ENCODE measurements at places on chromosomes 12 and 14. TPM values are rescaled to one million over a fixed set of nuclear protein-coding genes. Genes with fewer than 3 reads are reported as not detected.

GRCh38 chr14:49366416-49366815, 219.8 kb downstream of the RPS29 start:
- H3K36me3 ChIP-seq: no peaks in the 10 kb centered on the region
- H3K4me3 ChIP-seq: no peak overlapping the region
- no peaks in the 10 kb centered on the region for H3K4me1 ChIP-seq

KRT75 gene
- total RNA-seq: not detected

DNA sequence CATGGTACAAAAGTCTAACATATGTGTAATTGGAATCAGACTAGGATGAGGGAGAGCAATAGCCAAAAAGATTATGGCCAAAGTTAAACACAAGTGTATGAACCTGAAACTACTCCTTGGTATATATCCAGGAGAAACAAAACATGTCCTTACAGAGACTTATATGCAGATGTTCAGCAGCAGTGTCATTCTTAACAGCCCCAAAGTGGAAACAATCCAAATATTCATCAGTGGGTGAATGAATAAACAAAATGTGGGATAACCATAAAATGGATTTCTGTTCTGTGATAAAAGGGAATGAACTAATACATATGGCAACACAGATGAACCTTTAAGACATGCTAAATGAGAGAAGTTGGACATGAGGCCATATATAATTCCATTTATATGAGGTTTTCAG, 30.2 kb downstream of the PWP1 start:
- no peak overlapping the region for H3K4me3 ChIP-seq
- no peaks in the 10 kb centered on the region for H3K27me3 ChIP-seq
- H3K27ac ChIP-seq: no peak overlapping the region
- peaks cover 30% of the 10 kb centered on the region for H3K36me3 ChIP-seq
- no peaks in the 10 kb centered on the region for H3K4me1 ChIP-seq
- DNase-seq: no peak

DNA sequence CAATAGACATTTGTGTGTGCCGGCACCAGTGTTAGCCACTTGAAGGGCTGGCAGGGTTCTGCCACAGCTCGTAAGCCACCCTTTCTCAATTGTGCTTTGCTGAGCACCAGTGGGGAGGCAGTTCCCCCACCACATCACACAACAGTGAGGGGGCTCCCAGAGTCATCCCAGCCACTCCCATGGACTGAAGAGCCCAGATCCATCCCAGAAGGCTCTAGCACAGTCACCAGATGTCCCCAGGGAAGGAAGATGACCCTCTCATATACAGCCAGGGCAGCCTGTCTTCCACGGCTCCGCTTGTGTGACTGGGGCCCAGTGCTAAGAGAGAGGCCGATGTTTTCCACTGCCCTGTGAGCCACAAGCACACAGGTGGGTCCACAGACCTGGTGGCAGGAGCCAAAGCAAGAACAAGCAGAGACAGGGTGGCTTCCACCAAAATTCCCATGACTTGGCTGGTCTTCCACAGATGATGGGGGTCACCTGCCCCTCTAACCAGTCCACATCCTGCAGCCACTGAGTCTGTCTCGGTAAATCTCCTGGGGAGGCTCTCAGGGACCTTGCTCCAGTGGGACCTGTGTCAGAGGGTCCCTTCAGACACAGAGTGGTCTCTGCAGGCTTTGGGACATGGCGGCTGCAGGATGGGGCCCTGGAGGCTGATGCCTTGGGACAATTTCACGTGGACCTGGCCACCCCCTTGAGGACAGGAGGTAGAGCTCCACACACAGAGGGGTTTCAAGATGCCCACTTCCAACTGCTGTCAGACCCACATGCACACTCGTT, 71.9 kb upstream of the DDX11 start:
- no peak overlapping the region for H3K4me3 ChIP-seq
- H3K4me1 ChIP-seq: no peaks in the 10 kb centered on the region
- H3K36me3 ChIP-seq: no peaks in the 10 kb centered on the region
- no peak overlapping the region for H3K27ac ChIP-seq

- no peak overlapping the region for H3K27ac ChIP-seq
- no peak overlapping the region for H3K4me3 ChIP-seq
Observed at GRCh38 chr14:51630987-51631386, 20.7 kb upstream of the FRMD6 start.

GRCh38 chr14:65805113-65805473, 392.6 kb downstream of the FUT8 start:
- DNase-seq: no peak
- H3K4me1 ChIP-seq: no peaks in the 10 kb centered on the region
- H3K27me3 ChIP-seq: no peaks in the 10 kb centered on the region
- H3K27ac ChIP-seq: no peak overlapping the region
- no peaks in the 10 kb centered on the region for H3K36me3 ChIP-seq
- no peak overlapping the region for H3K4me3 ChIP-seq

DNA sequence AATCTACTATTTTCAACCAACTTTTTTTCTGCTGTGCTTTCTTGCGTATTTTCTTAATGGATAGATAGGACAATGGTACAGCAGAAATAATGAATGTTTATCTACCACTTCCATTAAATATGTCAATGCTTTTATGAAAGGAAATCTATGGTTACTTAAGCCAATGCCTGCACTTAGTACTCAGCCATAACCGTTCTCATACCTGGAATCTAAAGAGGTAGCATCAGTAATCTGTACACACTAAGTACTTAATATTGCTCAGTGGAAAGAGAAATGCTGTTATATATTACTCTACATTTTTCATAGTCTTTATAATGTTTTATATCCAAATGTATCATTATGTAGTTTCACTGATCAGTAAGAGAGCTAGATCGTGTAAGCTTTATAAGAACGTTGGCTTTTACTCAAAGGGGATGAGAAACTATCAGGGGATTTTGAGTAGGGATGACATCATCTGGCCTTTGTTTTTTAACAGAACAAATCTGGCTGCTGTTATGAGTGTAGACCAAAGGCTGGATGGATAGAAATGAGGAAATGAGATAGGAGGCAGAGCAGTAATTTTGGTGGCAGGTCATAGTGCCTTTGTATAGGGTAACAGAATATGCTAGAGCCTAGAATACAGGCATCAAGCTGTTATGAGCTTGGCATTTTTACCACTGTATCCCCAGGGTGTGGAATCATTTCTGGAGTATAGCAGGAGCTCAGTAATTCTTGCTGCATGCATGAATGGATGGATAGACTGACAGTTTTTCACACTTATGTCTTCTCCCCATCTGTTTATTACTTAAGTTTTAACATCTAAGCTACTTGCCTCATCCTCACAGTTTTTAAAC, 34.0 kb downstream of the ALG10B start:
- H3K4me1 ChIP-seq: no peaks in the 10 kb centered on the region
- H3K27ac ChIP-seq: no peak overlapping the region
- no peaks in the 10 kb centered on the region for H3K36me3 ChIP-seq

CCNK gene
- 77.1 TPM for total RNA-seq

RPGRIP1 gene
- 0.47 TPM for total RNA-seq

ADGRD1 gene
- total RNA-seq: not detected

HCAR3 gene
- not detected for total RNA-seq

- no peaks in the 10 kb centered on the region for H3K27me3 ChIP-seq
- peaks cover 51% of the 10 kb centered on the region for H3K4me1 ChIP-seq
- H3K27ac ChIP-seq: no peak overlapping the region
- H3K36me3 ChIP-seq: no peaks in the 10 kb centered on the region
Observed at GRCh38 chr12:65189028-65189718, 19.8 kb downstream of the LEMD3 start.

DNA sequence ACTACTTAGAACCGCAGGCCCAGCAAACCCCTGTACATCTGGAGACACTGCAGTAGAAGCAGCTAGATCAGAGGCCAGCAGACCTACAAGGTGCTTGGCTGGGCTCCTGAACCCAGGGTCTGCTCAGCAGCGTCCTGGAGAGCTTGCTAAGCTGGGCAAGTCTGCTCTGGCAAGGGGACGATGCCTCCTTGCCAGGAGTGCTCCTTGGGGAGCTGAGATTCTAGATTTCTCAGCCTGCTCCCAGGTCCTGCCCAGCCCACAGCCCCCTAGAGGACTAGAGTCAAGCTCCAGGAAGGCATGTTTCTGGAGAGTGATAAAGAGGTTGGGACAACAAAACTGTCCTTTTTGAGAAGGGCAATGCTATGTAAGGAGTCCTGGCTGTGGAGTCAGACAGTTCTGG, 60.3 kb downstream of the HSPB8 start:
- no peaks in the 10 kb centered on the region for H3K27me3 ChIP-seq
- no peaks in the 10 kb centered on the region for H3K4me1 ChIP-seq
- H3K36me3 ChIP-seq: no peaks in the 10 kb centered on the region
- no peak for DNase-seq
- H3K27ac ChIP-seq: no peak overlapping the region
- no peak overlapping the region for H3K4me3 ChIP-seq

- H3K4me1 ChIP-seq: peaks cover 80% of the 10 kb centered on the region
- peak overlapping the region; percentile 28 for H3K4me3 ChIP-seq
- peaks cover 24% of the 10 kb centered on the region for H3K36me3 ChIP-seq
- no peaks in the 10 kb centered on the region for H3K27me3 ChIP-seq
Observed at GRCh38 chr14:92654239-92654901, 94.1 kb downstream of the LGMN start.

ENDOU gene
- not detected for total RNA-seq

SIRT4 gene
- 5.9 TPM for total RNA-seq

TESPA1 gene
- 269 TPM for total RNA-seq

VRTN gene
- not detected for total RNA-seq

Data from CD4-positive, alpha-beta memory T cell (primary cell).